Spinal cord (tissue), 10 donors: ENCODE measurements at places on chromosomes 2 and 18. TPM values are rescaled to one million over a fixed set of nuclear protein-coding genes. Genes with fewer than 3 reads are reported as not detected.

Gene GNLY
- not detected for polyA plus RNA-seq

Gene SPATA3
- not detected for polyA plus RNA-seq

Gene ARMC9
- polyA plus RNA-seq: 14.4 TPM

Gene IL36RN
- polyA plus RNA-seq: not detected

Gene ZNF396
- 5.3 TPM for polyA plus RNA-seq

Gene DSG4
- not detected for polyA plus RNA-seq

Gene SNTG2
- 1.5 TPM for polyA plus RNA-seq

Gene KCNE4
- 11.0 TPM for polyA plus RNA-seq

Gene KCNS3
- 28.5 TPM for polyA plus RNA-seq

Gene NPHP1
- 9.9 TPM for polyA plus RNA-seq

Gene DSG3
- not detected for polyA plus RNA-seq

Gene IL1RN
- polyA plus RNA-seq: 0.30 TPM
